Stimulated activated CD4-positive, alpha-beta T cell treated with anti-CD3 and anti-CD28 coated beads, Interleukin-1b, Interleukin-23, amount 100 ng/mL, for 1 hour (primary cell): ENCODE measurements at places on chromosomes 1 and 21.

GRCh38 chr1:207026104-207026534, 6.4 kb downstream of the C1orf116 start:
- DNase-seq = no peak

DNA sequence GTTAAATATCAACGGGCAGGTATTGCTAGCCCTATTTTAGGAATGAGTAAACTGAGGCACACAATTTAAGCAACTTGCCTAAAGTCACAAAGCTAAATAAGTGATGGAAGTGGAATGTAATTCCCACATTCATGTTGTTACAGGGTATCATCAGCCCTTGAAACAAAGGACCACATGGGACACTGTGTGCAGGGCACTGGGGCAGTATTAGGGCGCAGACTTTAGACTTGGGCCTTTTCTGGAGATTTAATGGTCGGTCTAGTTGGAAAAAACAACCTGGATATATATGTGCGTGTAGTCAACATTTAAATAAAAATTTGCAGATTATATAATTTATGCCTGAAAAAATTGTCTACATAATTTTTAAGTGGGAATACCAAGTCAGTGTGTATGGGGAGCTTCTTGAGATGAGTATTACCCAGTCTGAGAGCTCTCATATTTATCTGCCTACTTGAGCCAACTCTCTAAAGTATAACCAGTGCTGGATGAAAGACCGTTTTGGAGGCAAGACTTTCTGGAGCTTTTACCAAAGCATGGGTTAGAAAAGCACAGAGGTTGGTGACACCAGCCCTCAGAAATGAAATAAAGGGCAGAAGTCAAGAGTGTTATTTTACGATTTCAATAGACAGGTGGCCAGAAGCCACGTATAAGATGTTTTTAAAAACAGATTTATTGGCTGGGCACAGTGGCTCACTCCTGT, 1.6 kb downstream of the KDM1A start:
- no peak for DNase-seq

GRCh38 chr1:2345297-2346075, 45.9 kb downstream of the MORN1 start:
- DNase-seq = no peak

GRCh38 chr1:215636258-215636965, 69.3 kb downstream of the KCTD3 start:
- DNase-seq = no peak

GRCh38 chr1:203867802-203868201, 6.4 kb downstream of the SNRPE start:
- no peak for DNase-seq

DNA sequence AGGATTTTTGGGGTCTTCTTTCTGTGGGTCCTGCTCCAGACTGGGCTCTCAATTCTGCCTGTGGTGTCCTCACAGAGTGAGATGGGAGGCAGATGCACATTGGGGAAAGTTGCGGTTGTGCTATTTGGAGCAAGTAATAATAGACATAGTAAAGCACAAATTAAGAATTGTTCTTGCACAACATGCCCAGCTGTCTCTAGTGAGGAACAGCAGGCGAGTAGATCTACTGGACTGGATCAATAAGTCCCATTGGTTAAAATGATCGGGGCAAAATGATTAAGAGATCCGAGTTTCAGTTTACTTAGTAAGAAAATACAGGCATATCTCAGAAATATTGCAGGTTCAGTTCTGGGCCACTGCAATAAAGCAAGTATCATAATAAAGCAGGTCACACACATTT, 448.3 kb upstream of the PROX1 start:
- no peak for DNase-seq

GRCh38 chr21:26124421-26124833, 46.1 kb downstream of the APP start:
- DNase-seq = no peak

GRCh38 chr1:7539769-7540175, 231.3 kb upstream of the VAMP3 start:
- no peak for DNase-seq

DNA sequence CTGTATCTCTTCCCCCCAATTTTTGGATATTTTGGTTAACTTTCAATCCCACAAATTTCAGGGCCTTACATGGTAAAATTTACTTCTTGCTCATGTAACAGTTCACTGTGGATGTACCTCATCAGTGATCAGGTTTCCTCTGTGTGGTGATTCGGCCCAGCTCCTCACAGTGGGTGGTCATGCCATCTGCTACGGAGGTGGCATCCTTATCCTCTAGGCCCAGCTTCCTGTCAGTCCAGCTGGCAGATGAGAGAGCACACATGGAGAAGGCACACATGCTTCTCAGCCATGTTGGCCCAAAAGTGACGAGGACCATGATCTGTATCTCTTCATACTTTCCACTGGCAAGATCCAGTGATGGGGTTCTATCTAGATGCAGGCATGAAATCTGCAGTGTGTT, 27.2 kb downstream of the PCBP3 start:
- no peak for DNase-seq

DNA sequence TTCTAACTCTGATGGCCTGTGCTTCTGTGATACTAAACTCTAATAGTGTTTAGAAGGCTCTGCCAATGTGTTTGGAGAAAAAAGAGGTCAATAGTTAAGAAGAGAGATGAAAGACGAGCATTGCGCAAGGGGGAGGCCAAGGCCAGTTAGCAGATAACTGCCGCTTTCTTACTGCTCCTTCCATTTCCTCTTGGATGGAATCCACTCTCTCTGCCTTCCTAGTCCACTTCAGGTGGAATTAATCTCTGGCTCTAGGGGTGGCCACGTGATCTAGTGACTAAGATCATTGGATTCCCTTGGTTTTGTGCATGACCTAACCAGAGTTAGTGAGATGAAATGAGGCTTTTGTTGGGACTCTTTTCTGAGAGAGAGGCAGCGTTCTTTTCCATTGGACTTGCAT, 148.3 kb downstream of the ACTL8 start:
- DNase-seq = no peak

- no peak for DNase-seq
These were observed 35.5 kb downstream of the VPS26C start for GRCh38 chr21:37231671-37232070.

DNA sequence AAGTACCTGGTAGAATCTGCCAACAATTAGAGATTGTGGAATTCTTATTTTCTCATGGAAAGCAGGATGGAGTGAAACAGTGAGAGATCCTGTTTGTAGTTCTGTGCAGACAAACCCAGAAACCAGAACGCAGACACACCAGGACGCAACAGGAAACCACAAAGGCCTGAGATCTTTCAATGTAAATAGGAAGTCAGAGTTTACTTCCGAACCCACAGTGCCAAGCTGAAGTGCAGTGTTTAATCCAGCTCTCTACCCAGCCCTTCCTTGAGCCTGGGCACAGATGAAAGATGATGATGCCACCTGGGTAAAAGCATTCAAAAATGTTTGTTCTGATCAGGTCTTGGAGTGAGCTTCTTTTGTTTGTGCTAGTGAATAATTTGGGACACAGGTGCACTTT, 244.2 kb upstream of the HOOK1 start:
- DNase-seq = peak; percentile 0

DNA sequence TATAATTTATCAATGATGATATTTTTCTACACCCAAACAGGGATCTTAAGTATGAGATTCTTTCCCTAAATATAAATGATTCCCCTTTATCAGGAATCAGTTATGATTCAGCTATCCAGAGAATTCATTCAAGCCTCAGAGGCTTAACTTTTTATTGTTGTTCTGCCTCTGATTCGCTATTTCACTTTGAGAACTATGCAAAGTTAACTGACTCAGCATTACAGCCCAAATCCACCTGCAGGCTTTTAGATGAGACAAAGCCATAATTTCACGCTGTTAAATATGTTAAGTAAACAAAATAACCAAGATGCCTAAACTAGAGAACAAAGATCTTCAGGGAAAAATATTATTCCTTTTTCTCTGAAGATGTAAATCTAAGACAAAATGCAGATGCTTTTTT, 8.5 kb downstream of the SCYL3 start:
- no peak for DNase-seq

GRCh38 chr1:227779685-227780084, 35.8 kb upstream of the PRSS38 start:
- DNase-seq = no peak

GRCh38 chr1:204894031-204894430, 23.4 kb downstream of the NFASC start:
- DNase-seq = no peak

GRCh38 chr1:204443871-204444581, 32.4 kb upstream of the PPP1R15B start:
- DNase-seq = no peak

DNA sequence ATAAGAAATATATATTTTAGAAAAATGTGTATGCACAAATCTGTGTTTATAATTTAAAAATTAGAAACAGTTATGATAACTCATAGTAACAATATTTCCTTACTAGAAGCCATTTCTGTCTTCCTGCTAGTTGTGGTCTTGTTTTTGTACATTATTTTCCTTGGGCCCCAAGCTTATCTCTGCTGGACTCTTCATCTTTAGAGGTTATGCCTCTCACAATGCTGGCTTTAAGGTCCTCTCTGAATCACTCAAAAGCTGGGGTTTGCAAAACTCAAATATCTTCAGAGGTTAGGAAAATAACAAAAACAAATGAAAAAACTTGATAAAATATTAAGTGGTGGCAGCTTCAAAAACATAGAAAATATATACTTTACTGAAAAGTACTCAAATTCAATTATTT, 133.8 kb downstream of the PTPRC start:
- no peak for DNase-seq

DNA sequence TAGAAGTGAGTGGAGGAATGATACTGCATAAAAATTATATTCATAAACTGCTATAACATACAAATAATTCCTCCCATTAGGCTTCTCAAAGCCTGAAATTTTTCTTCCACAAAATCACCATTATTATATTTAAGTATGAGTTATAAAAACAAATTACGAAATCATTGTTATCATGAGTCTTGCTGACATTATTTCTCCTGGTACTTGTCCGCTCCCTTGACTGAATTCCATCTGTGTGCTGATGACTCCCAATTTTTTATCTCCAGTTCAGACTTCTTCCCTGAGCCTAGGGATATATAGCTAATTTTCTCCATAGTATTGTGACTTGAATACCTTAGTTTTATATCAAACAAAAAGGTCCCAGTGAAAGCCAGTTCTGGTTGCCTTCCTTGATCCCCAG, 268.2 kb downstream of the HMCN1 start:
- no peak for DNase-seq

DNA sequence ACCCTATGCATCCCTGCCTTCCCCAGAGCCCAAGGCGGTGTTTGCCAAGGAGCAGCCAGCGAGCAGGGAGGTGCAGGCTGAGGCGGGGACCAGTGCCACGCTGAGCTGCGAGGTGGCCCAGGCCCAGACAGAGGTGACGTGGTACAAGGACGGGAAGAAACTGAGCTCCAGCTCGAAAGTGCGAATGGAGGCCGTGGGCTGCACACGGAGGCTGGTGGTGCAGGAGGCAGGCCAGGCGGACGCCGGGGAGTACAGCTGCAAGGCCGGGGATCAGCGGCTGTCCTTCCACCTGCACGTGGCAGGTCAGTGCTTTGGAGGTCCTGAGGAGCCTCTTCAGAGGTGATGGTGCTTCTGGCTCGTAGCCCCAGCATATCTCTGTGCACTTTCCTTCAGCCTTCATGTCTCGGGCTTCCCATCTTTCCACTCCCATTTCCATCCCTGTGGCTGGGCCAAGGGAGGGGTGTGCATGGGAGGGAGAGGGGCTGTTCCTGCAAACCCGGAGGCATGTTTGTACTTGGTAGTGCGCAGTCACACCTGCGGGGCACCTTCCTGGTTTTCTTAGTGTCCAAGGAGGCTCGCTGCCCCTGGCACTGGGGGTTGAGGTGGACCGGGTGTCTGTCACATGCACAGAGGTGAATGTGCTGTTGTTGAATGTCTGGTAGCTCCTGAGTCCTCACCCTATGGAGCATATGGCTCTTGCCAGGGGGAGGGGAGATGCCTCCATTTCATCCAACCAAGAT, 56.4 kb downstream of the OBSCN start:
- no peak for DNase-seq

DNA sequence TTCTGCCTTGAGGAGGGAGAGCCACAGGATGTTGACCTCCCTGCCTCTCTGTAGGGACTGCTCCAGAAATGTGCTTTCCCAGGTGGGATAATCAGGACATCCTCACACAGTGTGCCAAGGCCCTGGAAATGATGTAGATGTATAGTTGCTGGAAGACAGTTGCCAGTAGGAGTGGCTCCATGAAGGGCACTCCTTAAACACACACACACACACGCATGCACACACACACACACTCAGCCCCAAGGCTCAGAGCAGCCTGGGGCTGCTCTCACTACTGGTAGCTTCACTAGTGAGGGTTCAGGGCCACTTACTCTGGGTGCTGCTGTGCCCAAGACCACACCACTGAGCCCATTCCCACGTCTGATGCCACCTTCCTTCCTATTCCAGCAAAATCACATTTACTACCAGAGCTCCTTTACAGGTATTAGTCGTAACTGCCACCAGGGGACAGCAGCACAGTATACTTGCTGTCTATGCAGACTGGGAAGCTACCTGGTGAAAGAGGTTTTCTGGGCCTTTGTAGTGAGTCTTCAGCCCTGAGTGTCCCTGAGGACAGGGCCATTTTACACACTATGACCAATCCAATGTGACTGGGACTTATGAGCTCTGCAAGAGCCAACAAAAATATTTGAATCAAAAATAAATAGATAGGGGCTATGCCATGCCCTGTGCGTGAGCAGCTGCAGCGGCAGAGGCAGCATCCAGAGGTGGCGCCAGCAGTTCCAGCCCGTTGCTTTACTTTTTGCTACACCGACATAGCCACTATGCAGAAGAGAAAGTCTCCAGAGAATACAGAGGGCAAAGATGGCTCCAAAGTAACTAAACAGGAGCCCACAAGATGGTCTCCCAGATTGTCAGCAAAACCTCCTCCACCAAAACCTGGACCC, 15.0 kb downstream of the CRNN start:
- no peak for DNase-seq

DNA sequence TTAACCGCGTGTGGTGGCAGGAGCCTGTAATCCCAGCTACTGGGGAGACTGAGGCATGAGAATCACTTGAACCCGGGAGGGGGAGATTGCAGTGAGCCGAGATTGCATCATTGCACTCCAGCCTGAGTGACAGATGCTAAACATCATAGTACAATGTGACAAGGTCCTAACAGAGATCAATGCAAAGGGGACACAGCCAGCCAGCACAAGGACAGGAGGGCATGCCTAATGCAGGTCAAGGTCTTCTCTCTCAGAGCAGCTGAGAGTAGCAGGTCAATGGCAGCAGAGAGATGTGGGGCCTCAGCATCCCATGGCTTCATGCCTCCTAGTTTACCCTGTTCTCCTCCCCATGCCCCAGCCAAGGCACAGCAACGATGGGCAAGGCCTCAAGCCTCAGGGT, 3.0 kb upstream of the SMIM11 start:
- no peak for DNase-seq

- DNase-seq = no peak
These were observed 102.7 kb downstream of the KCND3 start for GRCh38 chr1:111886741-111887140.

DNA sequence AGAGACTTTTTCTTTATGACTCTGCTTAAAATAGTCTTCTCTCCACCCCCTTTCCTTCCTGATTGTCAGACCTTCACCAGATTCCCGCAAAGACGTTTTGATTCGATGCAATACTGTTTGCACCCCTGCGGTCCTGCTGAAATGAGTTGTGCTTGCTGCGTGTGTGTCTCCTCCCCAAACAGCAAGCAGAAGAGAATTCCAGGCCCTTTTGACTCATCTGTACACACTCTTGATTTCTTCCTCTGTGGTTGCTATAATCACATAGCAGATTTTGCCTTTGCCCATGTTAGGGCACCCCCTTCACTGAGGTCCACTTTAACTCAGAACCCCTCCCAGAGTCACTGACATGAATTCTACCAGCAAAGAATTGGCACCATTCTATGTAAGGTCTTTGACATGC, 136.5 kb downstream of the ZZZ3 start:
- no peak for DNase-seq
